ENCODE measurements at places on chromosomes 11 and 22. TPM values are rescaled to one million over a fixed set of nuclear protein-coding genes. Genes with fewer than 3 reads are reported as not detected.

Gene TP53AIP1
- not detected for total RNA-seq

Gene CHADL
- 0.12 TPM for total RNA-seq

Gene FADS3
- total RNA-seq, result 111 TPM

Gene RIMBP3B
- not detected for total RNA-seq

Gene SIK2
- total RNA-seq, result 4.3 TPM

Gene OR10D3
- total RNA-seq, result not detected

Gene HARBI1
- 3.2 TPM for total RNA-seq

Gene GLYATL1B
- not detected for total RNA-seq

Gene KRTAP5-8
- not detected for total RNA-seq

Gene LDHAL6A
- total RNA-seq, result not detected

Gene GTSE1
- total RNA-seq, result not detected

Gene MOV10L1
- 0.23 TPM for total RNA-seq

Gene GGTLC3
- not detected for total RNA-seq

Gene TMEM151A
- 0.08 TPM for total RNA-seq

Gene PYGM
- 0.68 TPM for total RNA-seq

Gene APOL1
- 45.5 TPM for total RNA-seq

Gene GLYAT
- not detected for total RNA-seq

Gene CTSW
- total RNA-seq, result not detected

Gene TMEM121B
- total RNA-seq, result 0.08 TPM

Gene KDELR3
- total RNA-seq, result 121 TPM

Gene KLHDC7B
- total RNA-seq, result 0.08 TPM
